ENCODE measurements at places on chromosomes 4 and X.
A peak's percentile ranks its signal among the peaks of the same experiment; 100 is the strongest.

GRCh38 chr4:42484630-42485029, 87.3 kb downstream of the SHISA3 start:
- no peak for DNase-seq

GRCh38 chrX:18973527-18974192, 10.3 kb downstream of the PHKA2 start:
- DNase-seq: no peak

DNA sequence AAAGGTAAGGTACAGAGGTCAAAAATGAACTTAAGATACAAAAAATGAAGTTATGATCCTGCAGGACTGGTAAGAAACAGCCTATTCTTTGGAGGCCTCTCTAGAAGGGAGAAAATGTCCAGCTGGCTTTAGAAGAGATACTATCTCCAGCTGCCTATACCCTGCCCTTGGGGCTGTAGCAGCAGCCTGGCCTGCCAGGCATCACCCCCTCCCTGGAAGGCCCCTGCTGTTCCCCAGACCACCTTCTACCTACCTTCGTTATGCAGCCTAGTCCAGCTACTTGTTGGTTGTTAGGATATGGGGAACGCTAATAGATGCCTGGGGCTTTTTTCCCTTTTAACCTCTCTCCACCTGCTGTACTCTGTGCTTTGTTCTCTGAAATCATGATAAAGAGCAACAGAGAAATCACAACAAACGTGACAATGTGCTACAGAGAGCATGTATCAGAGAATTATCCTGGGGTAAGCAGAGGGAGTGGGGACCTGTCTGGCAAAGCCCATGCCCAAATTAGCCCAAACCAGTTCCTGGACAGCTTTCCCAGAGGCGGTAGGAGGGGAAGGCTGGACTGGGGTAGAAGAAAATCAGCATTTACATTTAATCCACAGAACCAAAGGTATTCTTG, 34.5 kb downstream of the FRMD7 start:
- no peak for DNase-seq

- no peak for DNase-seq
Measured at GRCh38 chrX:96715481-96715880, 30.8 kb downstream of the DIAPH2 start.

DNA sequence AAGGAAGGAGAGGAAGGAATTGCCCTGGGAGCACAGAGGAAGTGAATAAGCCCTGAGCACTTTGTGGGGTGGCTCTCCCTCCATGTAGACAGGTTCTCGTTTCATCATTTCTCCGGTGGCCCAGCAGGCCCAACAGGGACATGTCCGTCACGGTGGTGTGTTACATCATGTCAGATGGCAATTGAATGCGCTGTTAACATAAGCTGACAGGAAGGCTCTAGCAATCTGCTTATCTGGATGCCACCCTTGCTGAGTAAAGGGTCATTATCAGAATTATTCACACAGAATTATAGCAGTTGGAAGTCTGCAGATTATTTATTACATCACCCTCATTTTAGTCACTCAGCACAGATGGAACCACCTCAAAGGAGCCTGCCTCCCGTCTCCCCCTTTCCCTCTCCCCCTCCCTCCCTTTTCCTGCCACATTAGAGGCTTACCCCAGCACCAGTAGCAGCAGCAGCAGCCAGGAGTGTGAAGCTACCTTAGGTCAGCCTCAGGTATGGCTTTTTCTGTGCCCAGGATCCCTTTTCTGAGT, 124.3 kb upstream of the TRIM2 start:
- no peak for DNase-seq

- no peak for DNase-seq
Measured at GRCh38 chrX:18368402-18368801, 13.9 kb upstream of the SCML2 start.

DNA sequence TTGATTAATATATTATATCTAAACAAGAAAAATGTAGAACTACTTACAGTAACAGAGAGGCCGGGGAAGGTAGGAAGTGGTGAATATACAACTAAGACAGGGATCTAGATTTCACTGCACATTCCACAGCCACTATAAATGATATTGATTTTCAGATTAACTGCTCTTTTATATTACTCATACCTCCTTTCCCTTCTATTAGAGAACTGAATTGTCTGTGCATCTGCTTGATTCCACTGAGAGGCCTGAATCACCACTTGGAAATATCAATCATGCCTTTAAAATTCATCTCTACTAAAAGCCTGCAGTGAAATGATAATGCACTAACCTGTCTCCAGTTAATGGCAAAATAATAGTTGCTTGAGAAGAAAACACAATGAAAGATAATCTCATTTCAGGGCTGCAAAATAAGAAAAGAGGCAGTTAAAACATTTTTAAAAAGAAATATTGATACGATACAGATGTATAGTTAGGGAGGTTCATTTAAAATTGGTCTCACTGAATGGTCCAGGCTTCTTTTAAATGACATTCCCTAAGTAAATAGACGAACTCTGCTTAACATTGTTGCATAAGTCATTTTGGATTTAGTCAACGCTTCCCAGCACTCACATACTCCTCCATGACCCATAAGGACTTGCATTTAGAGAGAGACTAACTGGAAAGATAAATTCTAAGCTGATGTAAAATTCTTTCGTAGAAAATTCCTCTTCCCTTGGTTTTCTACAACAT, 3.8 kb downstream of the ANTXR2 start:
- no peak for DNase-seq

DNA sequence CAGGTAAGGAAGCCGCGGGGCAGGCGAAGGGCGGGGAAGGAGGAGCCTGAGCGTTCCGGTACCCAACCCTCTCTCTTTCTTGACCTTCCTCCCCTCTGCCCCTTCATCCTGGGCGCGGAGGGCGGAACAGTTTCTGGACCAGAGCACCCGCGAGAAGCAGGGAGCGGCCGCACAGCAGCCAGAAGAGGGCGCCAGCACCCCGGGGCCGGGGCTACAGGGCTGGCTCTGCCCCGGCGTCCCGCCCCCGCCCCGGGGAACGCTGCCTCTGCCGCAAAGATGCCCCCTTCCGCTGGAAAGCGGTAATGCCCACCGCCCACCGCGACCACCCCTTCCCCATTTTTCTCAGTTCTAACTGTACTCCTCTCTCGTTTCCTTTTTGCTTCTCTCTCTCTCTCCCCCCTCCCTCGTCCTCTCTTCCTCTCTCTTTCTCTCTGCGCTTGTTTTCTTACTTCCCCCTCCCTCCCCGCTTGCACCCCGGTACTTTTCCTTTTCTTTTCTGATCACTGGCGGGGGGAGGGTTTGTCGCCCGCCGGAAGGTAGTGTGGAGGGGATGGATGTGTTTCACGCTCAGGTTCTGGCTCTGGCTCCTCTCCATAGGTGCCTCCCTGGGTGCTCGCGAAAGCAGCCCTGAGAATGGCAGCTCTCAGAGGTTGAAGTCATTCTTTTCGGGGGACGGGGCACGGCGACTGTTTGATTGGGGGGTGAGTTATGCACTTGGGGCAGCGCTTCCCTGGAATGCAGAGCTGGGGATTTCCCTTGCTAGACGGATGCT, 13.1 kb upstream of the PRDM8 start:
- peak; percentile 74 for DNase-seq

DNA sequence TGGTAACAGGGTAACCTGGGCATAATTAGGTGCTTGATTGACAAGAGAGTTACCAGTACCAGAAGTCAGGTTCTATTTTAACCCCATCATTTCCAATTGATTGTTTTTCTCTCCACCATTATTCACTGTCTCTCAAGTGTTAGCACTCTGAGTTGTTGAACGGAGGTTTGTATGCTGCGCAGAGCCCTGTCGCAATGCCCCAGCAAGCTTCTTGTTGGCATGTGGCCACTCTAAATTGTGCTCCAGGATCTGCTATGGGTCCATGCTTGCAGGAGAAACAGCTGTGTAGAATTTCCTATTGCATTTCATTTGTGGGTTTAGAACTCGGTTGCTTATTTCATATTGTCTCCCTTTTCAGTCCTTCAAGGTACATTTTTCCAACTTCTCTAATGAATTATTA, 98.2 kb downstream of the KLHL8 start:
- DNase-seq: no peak

- DNase-seq: no peak
Measured at GRCh38 chr4:35399912-35400311, 844.4 kb downstream of the ARAP2 start.

DNA sequence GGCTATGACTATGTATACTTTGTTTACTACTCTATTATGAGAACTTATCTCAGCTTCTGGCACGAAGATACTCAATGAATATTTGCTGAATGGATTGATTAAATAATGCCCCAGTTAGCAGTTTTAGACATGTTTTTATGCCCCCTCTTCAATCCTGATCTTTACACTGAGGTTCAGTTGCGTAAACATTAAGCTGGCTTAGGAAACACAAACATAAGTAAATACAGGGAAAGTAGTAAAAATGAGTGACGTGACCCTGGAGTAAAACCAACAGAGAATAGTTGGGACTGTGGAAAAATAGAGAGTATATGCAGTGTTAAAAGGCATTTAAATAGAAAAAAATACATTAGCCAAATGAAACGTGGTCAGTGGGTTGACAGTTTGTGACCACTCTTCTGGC, 387.0 kb upstream of the ACTRT1 start:
- no peak for DNase-seq
